ENCODE measurements at places on chromosomes 5 and 9.
A peak's percentile ranks its signal among the peaks of the same experiment; 100 is the strongest.

DNA sequence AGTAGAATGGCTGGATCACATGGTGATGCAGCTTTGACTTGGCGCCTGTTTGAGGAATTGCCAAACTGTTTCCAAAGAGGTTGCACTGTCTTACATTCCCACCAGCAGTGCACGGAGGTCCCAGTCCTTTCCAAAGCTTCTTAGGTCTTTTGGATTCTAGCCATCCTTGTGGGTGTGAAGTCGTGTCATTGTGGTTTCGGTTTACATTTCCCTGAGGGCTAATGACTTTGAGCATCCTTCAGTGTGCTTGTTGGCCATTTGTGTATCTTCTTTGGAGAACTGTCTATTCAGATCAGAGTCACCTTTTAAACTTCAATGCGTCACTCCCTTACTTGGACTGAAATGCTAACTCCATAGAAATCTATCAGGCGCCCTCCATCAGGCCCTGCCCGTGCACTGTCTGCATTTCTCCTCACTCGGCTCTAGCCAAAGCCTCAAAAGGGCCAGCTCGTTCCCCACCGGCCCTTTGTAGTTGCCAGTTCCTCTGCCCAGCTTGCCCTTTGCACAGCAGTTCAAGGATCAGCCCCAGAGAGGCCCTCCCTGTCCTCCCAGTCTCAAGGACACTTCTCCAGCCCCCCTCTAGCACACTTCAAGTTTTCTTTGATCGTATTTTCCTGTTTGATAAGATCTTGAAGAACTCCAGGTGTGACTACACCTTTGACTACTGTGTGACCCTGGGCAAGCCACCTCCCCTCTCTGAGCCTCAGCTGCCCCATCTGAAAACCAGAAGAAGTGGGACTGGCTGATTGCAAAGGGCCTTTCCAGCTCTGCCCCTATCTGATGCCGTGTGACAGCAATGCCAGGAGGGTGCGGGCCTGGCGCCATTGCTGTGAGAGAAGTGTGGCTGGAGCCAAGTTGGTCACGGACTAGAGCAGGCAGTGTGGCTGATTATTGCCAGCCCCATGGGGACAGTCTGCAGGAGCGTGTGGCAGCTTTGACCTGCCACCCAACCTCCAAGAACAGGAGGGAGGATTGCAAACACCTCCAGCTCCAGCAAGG is 5.6 kb downstream of the HRH2 start:
- DNase-seq = no peak

DNA sequence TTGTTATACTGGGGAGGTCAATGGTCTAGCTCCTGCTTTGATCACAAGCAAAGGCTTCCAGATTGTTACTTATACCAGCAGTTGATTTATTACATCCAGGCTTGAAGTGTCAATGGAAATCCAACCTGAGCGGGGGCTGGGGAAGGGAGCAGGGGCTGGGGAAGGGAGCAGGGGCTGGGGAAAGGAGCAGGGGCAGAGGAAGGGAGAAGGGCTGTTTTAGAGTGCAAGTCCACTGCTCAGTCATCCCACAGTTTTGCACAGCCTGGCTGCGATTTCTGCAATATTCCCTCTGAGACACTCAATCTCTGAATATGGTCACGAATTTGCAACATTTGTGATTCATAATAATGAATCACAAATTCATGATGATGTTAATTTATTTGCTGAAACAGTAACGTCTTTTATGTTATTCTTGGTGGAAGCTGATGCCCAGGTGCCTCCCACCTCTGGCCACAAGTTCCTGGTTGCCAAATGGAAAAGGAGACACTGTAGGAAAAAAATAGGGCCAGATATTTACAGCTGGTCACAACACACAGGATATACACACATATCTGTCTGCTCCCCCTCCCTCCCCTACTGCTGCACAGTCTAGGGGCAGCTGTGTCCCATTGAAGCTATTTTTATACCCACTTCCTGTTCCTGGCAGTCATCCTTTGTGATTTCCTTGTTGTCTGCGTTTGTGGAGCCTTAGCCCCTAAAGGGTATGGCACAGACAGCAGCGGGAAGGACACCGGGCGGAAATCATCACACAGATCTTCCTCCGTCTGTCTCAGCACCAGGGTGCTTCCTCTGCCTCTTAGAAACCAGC is 325.1 kb downstream of the GADD45G start:
- DNase-seq = peak; percentile 23

DNA sequence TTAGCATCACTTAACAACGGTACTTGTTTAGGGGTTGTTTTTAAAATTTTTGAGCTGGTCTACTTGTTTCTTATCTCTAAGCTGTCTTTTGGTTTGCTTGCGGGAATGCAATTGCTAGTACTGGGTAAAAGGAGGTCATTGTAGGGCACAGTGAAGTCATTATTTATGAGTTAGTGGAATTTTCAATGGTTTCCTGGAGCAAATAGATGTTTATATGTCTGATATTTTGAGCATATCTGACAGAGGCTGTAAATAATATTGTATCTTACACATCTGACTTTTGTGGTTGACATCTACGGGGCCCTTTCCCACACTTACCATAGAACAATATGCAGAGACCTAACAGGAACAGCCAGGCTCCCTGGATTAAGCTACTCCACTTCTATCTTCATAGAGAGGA is 90.4 kb upstream of the IL6ST start:
- no peak for DNase-seq

- no peak for DNase-seq
Observed at GRCh38 chr9:76013809-76014208, 123.3 kb downstream of the PCSK5 start.

- DNase-seq = no peak
Observed at GRCh38 chr9:70995511-70995910, 125.9 kb downstream of the TRPM3 start.

DNA sequence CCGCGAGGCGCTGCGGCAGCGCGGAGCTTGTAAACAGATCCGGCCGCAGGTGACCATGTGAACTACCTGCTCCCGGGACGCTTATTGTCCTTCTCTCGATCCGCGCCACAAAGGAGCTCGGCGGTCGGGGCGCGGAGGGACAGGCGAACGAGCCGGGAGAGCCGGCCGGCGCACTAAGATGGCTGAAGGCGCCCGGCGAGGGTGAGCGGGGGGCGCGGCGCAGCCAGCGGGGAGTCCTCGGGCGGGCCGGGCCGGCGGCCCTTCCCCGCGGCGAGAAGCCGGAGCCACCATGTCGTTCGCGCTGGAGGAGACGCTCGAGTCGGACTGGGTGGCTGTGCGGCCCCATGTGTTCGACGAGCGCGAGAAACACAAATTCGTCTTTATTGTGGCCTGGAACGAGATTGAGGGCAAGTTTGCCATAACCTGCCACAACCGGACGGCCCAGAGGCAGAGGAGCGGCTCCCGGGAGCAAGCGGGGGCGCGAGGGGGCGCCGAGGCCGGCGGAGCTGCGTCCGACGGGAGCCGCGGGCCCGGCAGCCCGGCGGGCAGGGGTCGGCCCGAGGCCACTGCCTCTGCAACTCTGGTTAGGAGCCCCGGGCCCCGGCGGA is 535 bp downstream of the JMY start:
- DNase-seq = no peak

DNA sequence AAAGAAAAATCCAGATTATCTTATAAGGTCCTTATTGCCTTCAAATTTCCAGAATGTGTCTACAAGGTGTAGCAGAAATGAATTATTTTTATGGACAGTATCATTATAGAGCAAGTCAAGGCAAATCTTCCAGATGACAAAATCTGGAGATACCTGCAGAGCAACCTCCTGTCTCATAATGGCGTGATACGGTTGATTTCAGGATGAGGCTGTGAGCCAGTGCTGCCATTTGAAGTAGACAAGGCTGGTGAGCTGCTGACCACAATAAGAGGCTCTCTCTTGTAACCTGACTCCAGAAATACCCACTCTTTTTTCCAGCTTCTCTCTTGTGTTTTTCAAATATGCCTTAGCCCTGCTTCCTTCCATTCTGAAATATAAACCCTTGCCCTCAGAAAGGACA is 108.2 kb downstream of the HTR1A start:
- no peak for DNase-seq

DNA sequence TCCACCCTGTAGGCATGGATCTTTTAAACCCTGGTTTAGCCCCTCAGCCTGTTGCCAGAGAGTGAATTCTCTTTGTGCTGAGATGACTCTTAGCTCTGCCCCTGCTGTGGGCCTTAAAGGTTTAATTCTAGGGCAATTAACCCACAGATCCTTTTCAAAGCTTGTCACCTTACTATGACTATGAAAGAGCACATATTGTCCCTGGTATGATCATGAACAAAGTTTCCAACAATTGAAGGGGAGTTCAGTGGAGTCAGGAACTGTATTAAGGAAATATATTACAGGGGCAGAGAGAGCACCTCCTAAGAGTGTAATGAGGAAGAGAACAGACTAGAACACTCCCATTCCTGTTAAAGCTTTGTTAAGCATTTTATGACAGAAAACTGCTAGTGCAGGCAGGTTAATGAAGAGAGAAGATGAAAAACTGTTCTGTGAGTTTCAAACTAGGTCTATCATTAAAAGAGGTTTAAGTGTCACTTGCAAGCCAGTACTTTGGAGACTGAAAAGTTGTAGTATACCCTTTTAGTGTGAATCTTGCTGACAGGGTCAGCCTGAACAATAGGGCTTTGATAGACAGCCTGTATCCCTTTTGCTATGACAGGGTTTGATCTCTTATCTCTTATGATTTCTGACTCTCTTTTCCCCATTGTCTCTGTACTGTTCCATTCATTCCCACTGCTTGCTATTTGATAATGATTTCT is 104.2 kb upstream of the ELL2 start:
- DNase-seq = no peak
